ENCODE measurements at places on chromosomes 4 and X. TPM values are rescaled to one million over a fixed set of nuclear protein-coding genes. Genes with fewer than 3 reads are reported as not detected.

RBMXL3 gene
- total RNA-seq = not detected

- no peak for DNase-seq
- no peaks in the 10 kb centered on the region for H3K4me1 ChIP-seq
- H3K27ac ChIP-seq = no peak overlapping the region
- peaks cover 2% of the 10 kb centered on the region for H3K27me3 ChIP-seq
- H3K36me3 ChIP-seq = no peaks in the 10 kb centered on the region
- H3K4me3 ChIP-seq = no peak overlapping the region
Observed at GRCh38 chr4:76624241-76624681, 189.2 kb downstream of the SHROOM3 start.

GRCh38 chrX:19440713-19441112 lies 74.6 kb downstream of the MAP3K15 start:
- no peaks in the 10 kb centered on the region for H3K4me1 ChIP-seq
- no peaks in the 10 kb centered on the region for H3K27me3 ChIP-seq
- no peak for DNase-seq
- no peak overlapping the region for H3K27ac ChIP-seq
- H3K36me3 ChIP-seq = no peaks in the 10 kb centered on the region
- no peak overlapping the region for H3K4me3 ChIP-seq

- H3K4me1 ChIP-seq = no peaks in the 10 kb centered on the region
- peaks cover 7% of the 10 kb centered on the region for H3K27me3 ChIP-seq
- no peaks in the 10 kb centered on the region for H3K36me3 ChIP-seq
- no peak overlapping the region for H3K27ac ChIP-seq
- H3K4me3 ChIP-seq = no peak overlapping the region
Observed at GRCh38 chr4:24405341-24405740, 179.0 kb downstream of the DHX15 start.

DNA sequence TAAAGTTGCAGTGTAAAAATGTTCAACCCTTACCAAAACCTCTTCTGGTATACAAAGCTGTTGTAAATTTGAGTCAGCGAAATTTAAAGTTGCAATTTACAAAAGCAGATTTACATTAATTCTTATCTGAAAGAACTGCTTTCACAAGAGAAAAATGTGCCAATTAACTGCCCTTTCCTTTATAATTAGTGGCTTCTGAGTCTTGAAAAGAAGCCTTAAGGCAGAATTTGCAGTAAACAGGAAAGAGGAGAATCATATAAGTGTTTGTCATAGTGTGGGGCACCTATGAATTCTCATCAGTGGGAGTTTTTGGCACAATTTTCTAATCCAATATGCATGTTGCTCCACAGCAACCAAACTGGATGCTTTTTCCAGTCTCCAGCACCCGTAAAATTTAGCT lies 125.3 kb upstream of the GABRG1 start:
- DNase-seq = no peak
- no peaks in the 10 kb centered on the region for H3K27me3 ChIP-seq
- no peaks in the 10 kb centered on the region for H3K4me1 ChIP-seq
- no peak overlapping the region for H3K27ac ChIP-seq
- no peak overlapping the region for H3K4me3 ChIP-seq

- peak overlapping the region; percentile 91 for H3K27ac ChIP-seq
- H3K27me3 ChIP-seq = no peaks in the 10 kb centered on the region
- peaks cover 4% of the 10 kb centered on the region for H3K36me3 ChIP-seq
- no peak for DNase-seq
- H3K4me1 ChIP-seq = peaks cover 19% of the 10 kb centered on the region
- H3K4me3 ChIP-seq = no peak overlapping the region
Observed at GRCh38 chrX:45621376-45622041, 420.8 kb upstream of the DIPK2B start.

- no peaks in the 10 kb centered on the region for H3K27me3 ChIP-seq
- no peak overlapping the region for H3K4me3 ChIP-seq
- H3K36me3 ChIP-seq = no peaks in the 10 kb centered on the region
- H3K27ac ChIP-seq = no peak overlapping the region
- H3K4me1 ChIP-seq = no peaks in the 10 kb centered on the region
Observed at GRCh38 chr4:131091896-131092295, 1995.9 kb downstream of the C4orf33 start.

IL3RA gene
- total RNA-seq = 5.3 TPM

- no peak overlapping the region for H3K4me3 ChIP-seq
- H3K27ac ChIP-seq = no peak overlapping the region
- no peaks in the 10 kb centered on the region for H3K4me1 ChIP-seq
- no peak for DNase-seq
- no peaks in the 10 kb centered on the region for H3K36me3 ChIP-seq
- no peaks in the 10 kb centered on the region for H3K27me3 ChIP-seq
Observed at GRCh38 chr4:144449611-144450010, 196.3 kb upstream of the HHIP start.

GRCh38 chrX:104419211-104419610 lies 146.8 kb upstream of the IL1RAPL2 start:
- no peak overlapping the region for H3K27ac ChIP-seq
- no peaks in the 10 kb centered on the region for H3K4me1 ChIP-seq
- H3K4me3 ChIP-seq = no peak overlapping the region
- DNase-seq = no peak
- no peaks in the 10 kb centered on the region for H3K36me3 ChIP-seq
- H3K27me3 ChIP-seq = no peaks in the 10 kb centered on the region

DNA sequence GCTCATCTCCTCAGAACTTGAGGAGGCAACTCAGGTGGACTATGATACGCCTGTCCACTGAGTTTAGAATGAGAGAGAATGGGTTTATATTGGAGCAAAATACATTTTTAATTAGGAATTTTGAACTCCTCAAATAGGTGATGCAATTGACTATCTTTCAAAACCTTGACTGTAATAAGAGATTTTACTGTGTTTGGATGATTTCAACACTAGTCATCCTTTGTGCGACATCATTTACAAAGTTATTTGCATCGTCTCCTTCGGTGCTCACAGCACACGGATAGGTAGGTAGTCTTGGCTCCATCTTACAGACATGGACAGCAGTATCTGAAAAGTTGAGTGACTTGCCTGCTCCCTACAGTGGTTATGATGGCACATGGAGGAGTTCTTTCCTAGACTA lies 67.0 kb downstream of the AASDH start:
- H3K27me3 ChIP-seq = peaks cover 3% of the 10 kb centered on the region
- no peaks in the 10 kb centered on the region for H3K4me1 ChIP-seq
- H3K4me3 ChIP-seq = no peak overlapping the region
- DNase-seq = no peak
- H3K36me3 ChIP-seq = no peaks in the 10 kb centered on the region
- H3K27ac ChIP-seq = no peak overlapping the region

LDB2 gene
- not detected for total RNA-seq

GRCh38 chr4:13535708-13536361 lies 8.5 kb downstream of the NKX3-2 start:
- peaks cover 1% of the 10 kb centered on the region for H3K36me3 ChIP-seq
- DNase-seq = no peak
- peaks cover 8% of the 10 kb centered on the region for H3K4me1 ChIP-seq

RAB41 gene
- not detected for total RNA-seq

- no peak for DNase-seq
- no peaks in the 10 kb centered on the region for H3K36me3 ChIP-seq
- H3K27me3 ChIP-seq = no peaks in the 10 kb centered on the region
- H3K4me1 ChIP-seq = no peaks in the 10 kb centered on the region
- H3K4me3 ChIP-seq = no peak overlapping the region
Observed at GRCh38 chrX:119177278-119177677, 49.7 kb upstream of the KIAA1210 start.

MAGEB16 gene
- total RNA-seq = not detected

GRCh38 chrX:109874548-109874947 lies 128.4 kb upstream of the TMEM164 start:
- no peak for DNase-seq
- no peaks in the 10 kb centered on the region for H3K27me3 ChIP-seq
- H3K4me1 ChIP-seq = no peaks in the 10 kb centered on the region
- no peak overlapping the region for H3K4me3 ChIP-seq

DNA sequence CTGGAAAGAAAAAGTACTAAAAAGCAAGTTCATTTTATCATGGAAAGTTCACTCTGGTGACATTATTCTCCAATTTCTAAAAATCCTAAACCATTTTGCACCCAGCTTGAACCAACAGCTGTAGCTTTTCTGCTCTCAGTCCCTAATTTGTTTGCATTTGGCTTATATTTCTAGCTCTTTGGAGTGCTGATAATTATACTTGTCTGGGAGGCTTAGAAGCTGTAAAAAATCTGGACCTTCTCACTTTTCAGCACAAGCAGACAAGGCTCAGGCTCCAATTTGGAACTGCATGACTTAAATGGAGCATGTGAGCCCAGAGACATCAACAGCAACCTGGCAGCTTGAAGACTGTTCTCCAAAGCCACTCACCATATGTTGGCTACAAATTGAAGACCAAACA lies 170.9 kb upstream of the PCDH18 start:
- H3K27ac ChIP-seq = no peak overlapping the region
- no peak overlapping the region for H3K4me3 ChIP-seq
- no peak for DNase-seq
- H3K27me3 ChIP-seq = no peaks in the 10 kb centered on the region
- H3K36me3 ChIP-seq = no peaks in the 10 kb centered on the region

GRCh38 chr4:164408831-164409230 lies 345.1 kb upstream of the SMIM31 start:
- H3K27ac ChIP-seq = no peak overlapping the region
- no peak for DNase-seq
- no peaks in the 10 kb centered on the region for H3K4me1 ChIP-seq

GRCh38 chr4:168641811-168642140 lies 144.9 kb downstream of the PALLD start:
- H3K4me1 ChIP-seq = no peaks in the 10 kb centered on the region
- no peaks in the 10 kb centered on the region for H3K27me3 ChIP-seq
- H3K36me3 ChIP-seq = no peaks in the 10 kb centered on the region
- H3K4me3 ChIP-seq = no peak overlapping the region
- DNase-seq = no peak

SLITRK4 gene
- not detected for total RNA-seq

- H3K4me3 ChIP-seq = peak overlapping the region; percentile 96
- H3K27ac ChIP-seq = peak overlapping the region; percentile 92
- no peak for DNase-seq
- peaks cover 31% of the 10 kb centered on the region for H3K4me1 ChIP-seq
Observed at GRCh38 chr4:118849867-118850487, 14.1 kb upstream of the SEC24D start.

Data from activated T-helper 1 cell treated with anti-CD3 and anti-CD28 coated beads, Interleukin-12 subunit alpha, Interleukin-12 subunit beta, Interleukin-2, Interleukin-4 antibody, amounts not matched to agents 30 ng/mL and 10 ng/mL and 1 ng/mL, durations not matched to agents 14 hours and 24 hours and 36 hours (primary cell).